ENCODE measurements at places on chromosomes 16 and 17.

- DNase-seq, result no peak
Measured at GRCh38 chr16:46949241-46949892, 24.1 kb downstream of the DNAJA2 start.

DNA sequence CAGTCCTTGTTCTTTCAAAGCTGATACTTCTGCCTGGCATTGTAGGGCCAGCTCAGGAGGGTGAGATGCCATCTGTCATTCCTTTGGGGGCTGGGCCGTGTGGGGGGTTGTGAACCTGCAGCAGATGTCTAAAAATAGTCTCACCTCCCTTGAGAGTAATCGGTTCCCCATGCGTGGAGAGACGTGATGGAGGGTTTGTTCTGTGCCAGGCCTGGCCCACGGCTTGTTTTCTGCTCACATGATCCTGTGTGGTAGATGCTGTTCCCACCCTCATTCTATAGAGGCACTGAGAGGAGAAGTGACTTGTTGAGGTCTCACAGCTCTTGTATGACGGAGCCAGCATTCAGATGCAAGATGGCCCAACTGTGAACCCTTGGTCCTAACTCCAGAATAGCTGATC, 4.6 kb downstream of the IRF8 start:
- DNase-seq, result no peak

GRCh38 chr17:61167075-61167474, 232.6 kb upstream of the TBX2 start:
- no peak for DNase-seq

DNA sequence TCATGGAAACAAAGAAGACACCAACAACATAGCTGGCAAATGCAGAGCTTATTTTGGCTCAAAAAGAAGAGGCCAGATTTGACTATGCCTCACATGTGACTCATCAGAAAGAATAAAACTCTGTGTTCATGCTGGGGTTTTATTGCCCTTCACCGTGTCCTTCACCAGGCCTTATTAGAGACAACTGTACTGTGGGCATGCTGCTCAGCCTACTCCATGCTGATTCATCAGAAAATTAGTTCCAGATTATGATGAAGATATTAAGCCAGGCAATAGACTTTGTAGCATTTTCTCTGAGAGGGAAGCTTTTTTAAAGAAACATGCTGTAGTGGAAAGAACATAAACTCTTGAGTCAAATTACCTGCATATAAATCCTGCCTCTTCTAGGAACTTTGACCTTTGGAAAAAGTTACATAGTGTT, 89.8 kb downstream of the CYB561 start:
- DNase-seq, result no peak

DNA sequence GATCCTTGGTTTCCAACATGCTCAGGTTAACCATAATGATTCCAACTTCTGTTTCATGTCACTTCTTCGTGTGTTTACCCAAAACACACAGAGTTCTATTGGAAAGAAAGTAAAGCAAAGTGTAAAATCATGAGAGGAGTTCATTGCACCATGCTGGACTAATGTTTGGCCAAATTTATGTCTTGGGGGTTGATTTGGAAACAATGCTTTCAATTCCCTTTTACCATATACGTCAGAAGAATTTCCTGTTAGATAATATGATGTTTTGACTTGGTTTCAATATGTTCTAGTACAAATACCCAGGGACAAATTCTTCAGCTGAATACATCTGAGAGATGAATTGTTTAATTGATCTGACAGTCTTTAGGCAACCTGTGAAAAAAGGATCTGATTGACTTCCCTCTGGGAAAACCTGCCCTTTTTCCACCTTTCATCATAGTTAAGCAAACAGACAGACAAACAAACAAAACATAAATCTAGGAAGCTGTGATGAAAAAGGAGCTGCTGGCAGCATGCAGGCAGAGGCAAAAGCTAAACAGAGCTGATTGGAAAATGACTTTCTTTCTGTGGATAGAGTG, 26.0 kb upstream of the MPHOSPH6 start:
- DNase-seq, result no peak

GRCh38 chr17:21173543-21173942, 40.4 kb downstream of the TMEM11 start:
- no peak for DNase-seq

DNA sequence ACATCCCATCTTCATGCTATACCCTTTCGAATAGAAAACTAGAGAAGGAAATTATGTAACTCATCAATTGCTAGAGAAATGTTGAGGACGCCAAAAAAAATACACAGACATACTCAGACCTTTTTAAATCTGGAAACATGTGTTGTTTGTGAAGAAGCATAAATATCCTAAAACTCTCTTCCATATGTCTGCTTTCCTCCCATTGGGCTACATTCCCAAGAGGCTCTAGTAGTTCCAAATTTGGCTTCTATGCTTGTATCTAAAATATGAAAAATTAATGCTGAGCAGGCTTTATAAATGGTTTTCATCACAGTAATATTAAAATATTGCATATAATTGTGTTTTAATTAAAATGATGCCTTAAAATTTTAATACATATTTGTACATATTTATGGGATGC, 297.9 kb upstream of the PSMD7 start:
- DNase-seq, result no peak

DNA sequence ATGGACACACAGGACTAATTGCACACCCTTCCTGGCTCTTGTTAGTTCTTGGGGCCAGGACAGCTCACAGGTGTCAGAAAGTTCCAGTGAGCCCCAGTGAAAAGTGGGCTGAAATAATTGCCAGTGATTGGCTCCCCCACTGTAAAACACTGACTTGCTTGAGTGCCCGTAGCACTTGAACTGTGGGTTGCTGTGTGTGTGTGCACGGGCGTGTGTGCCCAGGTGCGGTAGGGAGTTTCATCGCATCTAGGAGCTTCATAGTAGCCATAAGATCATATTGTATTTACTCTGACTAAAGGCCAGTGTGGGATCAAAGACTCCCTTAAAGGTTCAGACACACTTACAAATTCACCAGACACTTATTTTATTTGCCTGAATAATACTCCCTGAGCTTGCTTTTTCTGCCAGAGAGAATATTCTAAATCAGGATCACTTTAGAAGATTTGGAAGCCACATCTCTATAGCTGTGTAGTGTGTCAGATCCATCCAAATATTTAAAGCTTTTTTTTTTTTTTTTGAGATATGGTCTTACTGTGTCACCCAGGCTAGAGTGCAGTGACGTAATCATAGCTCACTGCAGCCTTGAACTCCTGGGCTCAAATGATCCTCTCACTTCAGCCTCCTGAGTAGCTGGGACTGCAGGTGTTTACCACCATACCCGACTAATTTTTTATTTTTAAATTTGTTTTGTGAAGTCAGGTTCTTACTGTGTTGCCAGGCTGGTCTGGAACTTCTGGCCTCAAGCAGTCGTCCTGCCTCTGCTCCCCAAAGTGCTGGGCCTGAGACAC, 11.4 kb downstream of the UNK start:
- DNase-seq, result no peak
